ENCODE measurements at places on chromosomes 1 and 21. TPM values are rescaled to one million over a fixed set of nuclear protein-coding genes. Genes with fewer than 3 reads are reported as not detected.

- H3K4me1 ChIP-seq = peaks cover 4% of the 10 kb centered on the region
- H3K36me3 ChIP-seq = no peaks in the 10 kb centered on the region
These were observed 76.1 kb upstream of the ZNF326 start for GRCh38 chr1:89918794-89919155.

DNA sequence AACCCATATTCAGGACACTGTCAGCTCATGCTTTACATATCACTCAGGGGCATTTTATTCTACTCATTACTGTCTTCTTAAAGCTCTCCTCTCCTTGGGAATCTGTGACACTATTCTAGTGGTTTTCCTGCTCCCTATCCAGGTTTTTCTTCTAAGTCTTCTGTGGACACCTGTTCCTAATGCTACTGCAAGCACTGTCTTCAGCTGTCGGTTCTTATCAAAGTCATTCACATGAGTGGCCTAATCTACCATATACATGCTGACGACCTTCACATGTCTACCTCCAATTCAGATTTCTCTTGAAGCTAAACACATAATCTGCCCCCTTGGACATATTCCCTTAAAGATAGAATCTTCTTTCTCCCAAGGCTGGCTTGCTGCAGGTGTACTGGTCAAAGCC, 39.8 kb upstream of the PRRX1 start:
- no peaks in the 10 kb centered on the region for H3K27me3 ChIP-seq
- DNase-seq = no peak
- no peaks in the 10 kb centered on the region for H3K36me3 ChIP-seq
- no peak overlapping the region for H3K27ac ChIP-seq

GRCh38 chr1:228955691-228956090, 220.4 kb downstream of the RHOU start:
- no peaks in the 10 kb centered on the region for H3K27me3 ChIP-seq
- no peaks in the 10 kb centered on the region for H3K36me3 ChIP-seq
- no peak overlapping the region for H3K27ac ChIP-seq
- H3K4me1 ChIP-seq = no peaks in the 10 kb centered on the region

DNA sequence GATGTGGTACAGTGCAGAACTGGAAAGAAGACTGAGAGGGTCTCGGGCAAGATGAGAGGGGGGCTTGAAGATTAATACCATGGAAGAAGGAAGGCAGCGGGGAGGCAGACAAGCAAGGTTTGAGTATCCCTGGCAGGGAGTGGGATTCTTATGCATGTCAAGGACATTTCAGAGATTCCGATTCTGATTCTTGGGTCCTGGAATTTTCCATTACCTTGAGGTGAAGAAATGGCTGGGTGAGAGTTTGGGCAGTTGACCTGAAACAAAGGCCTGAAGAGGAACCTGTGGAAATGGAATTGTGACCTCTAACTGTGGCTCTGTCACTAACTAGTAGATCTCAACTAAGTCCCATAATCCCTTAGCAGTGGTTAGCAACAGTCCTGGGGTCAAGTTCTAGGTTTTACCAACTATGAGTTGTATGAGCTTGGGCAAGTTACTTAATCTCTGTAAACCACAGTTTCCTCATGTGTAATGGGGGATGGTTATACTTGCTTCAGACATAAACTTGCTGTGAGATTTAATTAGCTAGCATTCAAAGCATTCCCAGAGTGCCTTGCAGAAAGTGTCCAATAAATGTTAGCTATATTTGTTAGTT, 8.6 kb upstream of the ACTN2 start:
- H3K4me1 ChIP-seq = no peaks in the 10 kb centered on the region
- no peak overlapping the region for H3K27ac ChIP-seq
- no peaks in the 10 kb centered on the region for H3K36me3 ChIP-seq
- H3K27me3 ChIP-seq = no peaks in the 10 kb centered on the region

DNA sequence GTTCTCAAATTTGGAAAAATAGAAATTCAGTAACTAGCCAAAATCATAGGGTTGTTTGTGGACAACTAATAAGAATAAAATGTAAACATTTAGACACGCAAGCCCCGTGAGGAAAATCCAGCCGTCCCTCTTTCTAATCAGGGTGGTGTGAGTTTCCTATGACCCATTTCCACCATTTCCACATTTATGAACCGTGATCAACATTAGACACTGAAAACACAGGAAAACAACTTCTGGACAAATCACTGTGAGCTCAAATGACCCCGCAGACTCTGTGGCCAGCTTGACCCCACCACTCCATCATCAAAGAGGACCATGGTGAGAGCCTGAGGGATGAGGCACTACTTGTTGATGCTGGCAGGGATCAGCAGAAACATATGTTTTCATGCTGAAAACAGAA, 101.0 kb downstream of the SIM2 start:
- H3K4me1 ChIP-seq = no peaks in the 10 kb centered on the region
- H3K27ac ChIP-seq = no peak overlapping the region
- no peak overlapping the region for H3K4me3 ChIP-seq
- no peak for DNase-seq
- H3K27me3 ChIP-seq = no peaks in the 10 kb centered on the region

GRCh38 chr1:161216945-161217712, 2.0 kb downstream of the FCER1G start:
- no peaks in the 10 kb centered on the region for H3K27me3 ChIP-seq
- H3K4me1 ChIP-seq = peaks cover 10% of the 10 kb centered on the region
- no peak for DNase-seq
- peak overlapping the region; percentile 87 for H3K27ac ChIP-seq

KPRP gene
- not detected for polyA plus RNA-seq

- DNase-seq = no peak
- H3K36me3 ChIP-seq = peaks cover 4% of the 10 kb centered on the region
- no peaks in the 10 kb centered on the region for H3K27me3 ChIP-seq
- H3K4me1 ChIP-seq = peaks cover 9% of the 10 kb centered on the region
- H3K4me3 ChIP-seq = peak overlapping the region; percentile 91
These were observed 2.4 kb downstream of the CCN1 start for GRCh38 chr1:85582687-85583591.

GRCh38 chr1:46133181-46133658, 791 bp upstream of the PIK3R3 start:
- H3K27me3 ChIP-seq = no peaks in the 10 kb centered on the region
- H3K27ac ChIP-seq = peak overlapping the region; percentile 85
- H3K36me3 ChIP-seq = no peaks in the 10 kb centered on the region
- peak overlapping the region; percentile 53 for H3K4me3 ChIP-seq
- H3K4me1 ChIP-seq = peaks cover 8% of the 10 kb centered on the region

GRCh38 chr1:187516874-187517273, 688.1 kb downstream of the PLA2G4A start:
- H3K4me1 ChIP-seq = no peaks in the 10 kb centered on the region
- no peak overlapping the region for H3K27ac ChIP-seq
- H3K36me3 ChIP-seq = no peaks in the 10 kb centered on the region
- no peak for DNase-seq
- H3K4me3 ChIP-seq = no peak overlapping the region

- no peak for DNase-seq
- no peak overlapping the region for H3K27ac ChIP-seq
- no peaks in the 10 kb centered on the region for H3K4me1 ChIP-seq
- H3K4me3 ChIP-seq = no peak overlapping the region
These were observed 141.9 kb upstream of the LYPLAL1 start for GRCh38 chr1:219031809-219032208.

RHCE gene
- polyA plus RNA-seq = 1.3 TPM

DNA sequence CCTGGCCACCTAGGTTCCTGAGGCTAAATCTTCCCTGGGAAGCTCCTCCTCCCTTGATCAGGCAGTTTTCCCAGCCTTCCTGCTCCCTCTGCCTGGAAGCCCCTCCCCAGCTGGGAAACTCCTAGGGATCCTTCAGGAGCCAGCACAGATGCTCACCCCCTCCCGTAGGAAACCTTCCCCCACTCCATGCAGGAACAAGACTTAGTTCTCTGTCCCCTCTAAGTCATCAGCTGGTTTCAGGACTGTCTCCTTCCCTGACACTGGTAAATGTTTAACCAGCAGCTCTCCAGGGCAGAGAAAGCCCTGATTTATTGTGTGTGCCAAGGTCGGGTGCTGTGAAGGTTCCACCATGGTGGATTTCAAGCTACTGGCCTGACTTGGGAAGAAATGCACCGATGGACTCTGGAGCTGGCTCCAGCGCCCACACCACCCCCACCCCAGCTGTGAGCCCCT, 25.0 kb downstream of the TTC39A start:
- no peaks in the 10 kb centered on the region for H3K36me3 ChIP-seq
- H3K4me1 ChIP-seq = peaks cover 12% of the 10 kb centered on the region
- peak overlapping the region; percentile 82 for H3K27ac ChIP-seq
- H3K4me3 ChIP-seq = no peak overlapping the region
- no peaks in the 10 kb centered on the region for H3K27me3 ChIP-seq

LORICRIN gene
- not detected for polyA plus RNA-seq

DNA sequence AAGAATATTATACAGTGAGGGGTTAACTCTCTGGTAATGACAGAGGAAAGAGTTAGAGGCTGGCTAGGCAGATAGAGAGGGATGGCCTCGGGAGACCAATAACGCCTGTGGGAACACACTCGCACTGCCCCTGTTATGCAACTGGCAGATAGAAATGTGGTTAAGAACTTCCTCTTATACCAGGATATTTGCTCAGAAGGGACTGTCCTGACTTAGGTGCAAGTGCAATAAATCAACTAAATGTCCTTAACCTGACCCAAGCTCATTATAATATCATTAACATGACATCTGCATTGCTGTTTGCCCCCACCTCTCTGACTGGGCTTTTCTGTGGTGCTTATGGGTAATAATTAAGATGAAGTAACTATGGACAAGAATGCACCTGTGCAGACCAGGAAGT, 1518.0 kb downstream of the NCAM2 start:
- H3K4me1 ChIP-seq = no peaks in the 10 kb centered on the region
- H3K36me3 ChIP-seq = no peaks in the 10 kb centered on the region
- DNase-seq = no peak
- no peaks in the 10 kb centered on the region for H3K27me3 ChIP-seq
- H3K4me3 ChIP-seq = no peak overlapping the region

- DNase-seq = no peak
- no peaks in the 10 kb centered on the region for H3K36me3 ChIP-seq
- H3K4me3 ChIP-seq = no peak overlapping the region
- no peaks in the 10 kb centered on the region for H3K27me3 ChIP-seq
- no peak overlapping the region for H3K27ac ChIP-seq
These were observed 70.4 kb upstream of the SCAF4 start for GRCh38 chr21:31802331-31802730.

GRCh38 chr1:93820554-93821422, 58.2 kb downstream of the DNTTIP2 start:
- no peak overlapping the region for H3K4me3 ChIP-seq
- no peaks in the 10 kb centered on the region for H3K4me1 ChIP-seq
- no peaks in the 10 kb centered on the region for H3K27me3 ChIP-seq
- no peak overlapping the region for H3K27ac ChIP-seq
- no peaks in the 10 kb centered on the region for H3K36me3 ChIP-seq
- no peak for DNase-seq

TBX15 gene
- not detected for polyA plus RNA-seq

DNA sequence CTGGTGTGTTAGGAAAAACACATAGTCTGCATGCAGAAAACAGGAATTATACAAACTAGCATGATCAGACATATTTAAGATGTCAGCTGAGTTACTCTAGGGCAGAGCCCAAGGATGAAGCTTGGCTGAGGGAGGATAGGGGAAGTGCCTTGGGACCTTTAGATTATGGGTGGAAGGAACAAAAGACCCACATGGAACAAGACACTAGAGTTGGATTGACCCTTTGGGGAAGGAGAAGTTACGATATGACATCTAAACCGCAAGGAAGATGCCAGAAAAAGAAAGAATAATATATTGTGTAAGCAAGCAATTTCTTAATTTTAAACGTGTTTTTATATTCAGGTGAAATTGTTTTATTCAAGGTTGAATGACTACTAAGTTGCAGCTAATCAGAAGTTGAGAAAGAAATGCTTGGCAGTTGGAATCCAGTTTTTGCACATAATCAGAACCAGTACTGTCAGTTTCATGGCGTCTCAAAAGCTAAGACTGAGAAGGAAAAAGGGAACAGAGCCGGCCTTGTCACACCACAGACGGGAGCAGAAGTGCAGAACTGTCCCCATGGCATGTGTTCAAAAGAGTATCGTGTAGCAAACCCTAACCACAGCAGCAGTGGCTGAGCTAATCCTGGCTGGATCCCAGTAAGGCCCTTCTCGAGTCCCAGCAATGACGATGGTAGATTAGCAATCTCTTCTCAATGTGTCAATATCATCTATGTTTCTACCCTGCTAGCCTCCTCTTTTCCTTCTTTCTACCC, 31.2 kb upstream of the IFNAR2 start:
- no peak for DNase-seq
- H3K27me3 ChIP-seq = no peaks in the 10 kb centered on the region
- H3K4me1 ChIP-seq = peaks cover 10% of the 10 kb centered on the region
- no peak overlapping the region for H3K4me3 ChIP-seq

CATSPERE gene
- polyA plus RNA-seq = 0.73 TPM

GRCh38 chr1:211705467-211706091, 30.2 kb upstream of the NEK2 start:
- no peak for DNase-seq
- no peaks in the 10 kb centered on the region for H3K36me3 ChIP-seq
- no peak overlapping the region for H3K27ac ChIP-seq
- no peaks in the 10 kb centered on the region for H3K4me1 ChIP-seq
- no peaks in the 10 kb centered on the region for H3K27me3 ChIP-seq

All from kidney (tissue), 22 donors.